PC-3 (cell line): ENCODE measurements at places on chromosomes 13 and 19. TPM values are rescaled to one million over a fixed set of nuclear protein-coding genes. Genes with fewer than 3 reads are reported as not detected.

Gene TEX26
- total RNA-seq = not detected in 2 replicates

DNA sequence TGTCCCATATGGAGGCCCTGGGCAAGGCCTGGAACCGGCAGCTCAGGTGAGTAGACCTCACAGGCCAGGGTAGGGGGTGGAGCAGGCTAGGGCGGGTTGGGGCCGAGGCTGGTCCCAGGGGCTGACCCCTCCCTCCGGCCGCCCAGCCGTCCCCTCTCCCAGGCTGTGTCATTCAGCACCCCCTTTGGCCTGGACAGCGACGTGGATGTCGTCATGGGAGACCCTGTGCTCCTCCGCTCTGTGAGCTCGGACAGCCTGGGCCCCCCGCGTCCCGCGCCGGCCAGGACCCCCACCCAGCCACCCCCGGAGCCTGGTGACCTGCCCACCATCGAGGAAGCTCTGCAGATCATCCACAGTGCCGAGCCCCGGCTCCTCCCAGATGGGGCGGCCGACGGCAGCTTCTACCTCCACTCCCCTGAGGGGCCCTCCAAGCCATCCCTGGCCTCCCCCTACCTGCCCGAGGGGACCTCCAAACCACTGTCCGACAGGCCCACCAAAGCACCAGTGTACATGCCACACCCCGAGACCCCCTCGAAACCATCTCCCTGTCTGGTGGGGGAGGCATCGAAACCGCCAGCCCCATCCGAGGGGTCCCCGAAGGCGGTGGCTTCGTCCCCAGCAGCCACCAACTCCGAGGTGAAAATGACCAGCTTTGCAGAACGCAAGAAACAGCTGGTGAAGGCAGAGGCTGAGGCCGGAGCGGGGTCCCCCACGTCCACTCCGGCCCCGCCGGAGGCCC, 16.0 kb downstream of the CAMSAP3 start:
- H3K4me1 ChIP-seq = no peaks in the 10 kb centered on the region
- H3K36me3 ChIP-seq = peaks cover 4% of the 10 kb centered on the region; the same call in 1 of the 2 replicates
- no peak for DNase-seq

DNA sequence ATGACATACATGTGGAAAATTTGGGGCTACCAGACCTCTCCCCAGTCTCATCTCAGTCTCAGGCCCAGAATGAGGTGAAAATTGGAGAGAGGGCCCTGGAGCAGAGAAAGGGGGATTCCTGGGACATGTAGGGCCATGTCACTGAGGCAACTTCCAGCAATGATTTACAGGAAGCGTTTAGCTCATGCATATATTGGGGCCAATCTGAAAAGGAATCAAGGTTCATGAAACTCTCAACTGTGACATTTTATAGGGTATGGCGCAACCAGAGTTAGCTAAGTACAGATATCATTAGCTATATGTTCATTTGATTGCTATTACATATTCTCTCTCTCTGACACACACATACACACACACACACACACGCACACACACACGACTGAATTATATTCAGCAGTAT, 86.3 kb downstream of the RNASEH2B start:
- no peaks in the 10 kb centered on the region for H3K4me1 ChIP-seq
- H3K36me3 ChIP-seq = no peaks in the 10 kb centered on the region
- DNase-seq = no peak
- H3K27ac ChIP-seq = no peak overlapping the region
- H3K4me3 ChIP-seq = no peak overlapping the region

DNA sequence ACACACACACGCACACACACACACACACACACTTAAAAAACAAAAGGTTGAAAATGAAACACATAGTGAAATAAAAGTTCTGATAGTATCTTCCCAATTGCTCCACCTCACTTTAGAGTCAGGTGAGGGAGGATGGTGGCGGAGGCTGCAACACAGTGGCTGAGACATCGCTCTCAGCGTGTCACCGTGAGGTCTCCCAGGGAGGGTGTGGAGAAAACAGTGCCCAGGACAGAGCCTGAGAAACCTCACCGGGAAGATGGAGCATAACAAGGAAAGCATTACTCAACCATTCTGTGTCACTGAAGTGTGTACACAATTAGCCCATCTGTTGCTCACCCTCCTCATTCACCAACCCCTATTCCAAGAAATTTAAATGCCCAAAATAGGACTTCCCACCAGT, 111.4 kb upstream of the USP29 start:
- no peak overlapping the region for H3K4me3 ChIP-seq
- H3K4me1 ChIP-seq = no peaks in the 10 kb centered on the region
- no peaks in the 10 kb centered on the region for H3K27me3 ChIP-seq
- DNase-seq = no peak
- no peaks in the 10 kb centered on the region for H3K36me3 ChIP-seq
- no peak overlapping the region for H3K27ac ChIP-seq

Gene TMEM86B
- 11.1 and 11.8 TPM in 2 replicates for total RNA-seq

Gene IGFL4
- not detected in 2 replicates for total RNA-seq

Gene GPI
- total RNA-seq = 263 and 319 TPM in 2 replicates

GRCh38 chr13:96417939-96418685, 328.2 kb downstream of the HS6ST3 start:
- no peak overlapping the region for H3K4me3 ChIP-seq
- no peaks in the 10 kb centered on the region for H3K27me3 ChIP-seq
- H3K4me1 ChIP-seq = no peaks in the 10 kb centered on the region
- H3K27ac ChIP-seq = no peak overlapping the region

- peaks cover 3% of the 10 kb centered on the region for H3K4me1 ChIP-seq
- H3K4me3 ChIP-seq = no peak overlapping the region
- no peak overlapping the region for H3K27ac ChIP-seq
- H3K27me3 ChIP-seq = no peaks in the 10 kb centered on the region
Measured at GRCh38 chr19:36061367-36061766, 6.7 kb downstream of the WDR62 start.

GRCh38 chr19:11813703-11814028, 407 bp upstream of the ZNF440 start:
- H3K27me3 ChIP-seq = no peaks in the 10 kb centered on the region
- no peaks in the 10 kb centered on the region; the same call in 1 of the 2 replicates for H3K4me1 ChIP-seq
- no peak overlapping the region for H3K27ac ChIP-seq
- no peak for DNase-seq

Gene CTU1
- total RNA-seq = 29.0 and 40.8 TPM in 2 replicates

- H3K27me3 ChIP-seq = no peaks in the 10 kb centered on the region
- H3K4me1 ChIP-seq = no peaks in the 10 kb centered on the region
- no peak overlapping the region for H3K27ac ChIP-seq
- no peak for DNase-seq
- H3K4me3 ChIP-seq = no peak overlapping the region
- no peaks in the 10 kb centered on the region for H3K36me3 ChIP-seq
Measured at GRCh38 chr19:28595722-28596480, 617.0 kb downstream of the UQCRFS1 start.

DNA sequence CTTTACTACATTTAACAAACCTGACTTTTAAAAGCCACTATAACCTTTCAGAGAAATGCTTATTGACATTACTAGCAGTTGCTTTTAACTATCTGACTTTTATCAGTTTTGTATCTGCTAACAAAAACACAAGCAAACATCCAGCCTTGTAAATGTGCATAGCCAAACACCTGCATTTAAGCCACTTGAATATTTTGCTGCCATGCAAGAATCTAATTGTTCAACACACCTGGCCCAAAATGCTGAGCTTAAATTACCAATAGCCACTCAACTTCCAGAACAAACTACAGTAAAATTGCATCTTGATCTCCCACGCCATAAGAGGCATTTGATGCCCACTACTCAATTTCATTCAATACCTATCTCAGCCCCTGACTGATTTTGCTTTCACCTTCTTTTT, 9.3 kb downstream of the ZIC5 start:
- no peak for DNase-seq
- no peaks in the 10 kb centered on the region for H3K4me1 ChIP-seq
- peaks cover 75% of the 10 kb centered on the region for H3K27me3 ChIP-seq
- H3K4me3 ChIP-seq = no peak overlapping the region

Gene GAPDHS
- total RNA-seq = not detected in 2 replicates

DNA sequence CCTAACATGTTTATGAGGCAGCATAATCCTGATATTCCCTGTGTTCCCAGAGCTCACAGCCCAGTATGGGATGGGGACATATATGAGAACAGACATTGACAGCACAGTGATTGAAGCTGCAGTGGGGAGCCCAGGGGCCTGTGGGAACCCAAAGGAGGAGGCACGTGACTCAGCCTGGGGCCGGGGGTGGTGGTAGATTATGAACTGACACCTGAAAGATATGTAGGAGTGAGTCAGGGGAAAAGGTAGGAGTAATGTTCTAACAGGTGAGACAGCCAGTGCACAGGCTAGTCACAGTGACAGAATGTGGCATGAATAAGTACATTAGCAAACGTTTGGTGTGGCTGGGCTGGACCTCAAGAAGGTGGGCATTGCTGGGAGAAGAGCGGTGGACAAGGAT, 29.0 kb downstream of the CKM start:
- no peaks in the 10 kb centered on the region for H3K36me3 ChIP-seq
- H3K4me1 ChIP-seq = no peaks in the 10 kb centered on the region
- no peak overlapping the region for H3K4me3 ChIP-seq
- no peaks in the 10 kb centered on the region for H3K27me3 ChIP-seq
- H3K27ac ChIP-seq = no peak overlapping the region

- DNase-seq = peak; percentile 60
- no peaks in the 10 kb centered on the region; the same call in 1 of the 2 replicates for H3K36me3 ChIP-seq
- no peaks in the 10 kb centered on the region for H3K27me3 ChIP-seq
- H3K4me1 ChIP-seq = no peaks in the 10 kb centered on the region
- no peak overlapping the region for H3K27ac ChIP-seq
Measured at GRCh38 chr13:36282821-36283432, 14.7 kb downstream of the CCDC169 start.

GRCh38 chr13:36288794-36289391, 8.7 kb downstream of the CCDC169 start:
- H3K27me3 ChIP-seq = no peaks in the 10 kb centered on the region
- no peaks in the 10 kb centered on the region; the same call in 1 of the 2 replicates for H3K36me3 ChIP-seq
- H3K27ac ChIP-seq = no peak overlapping the region
- peak; percentile 17 for DNase-seq
- no peak overlapping the region for H3K4me3 ChIP-seq

Gene SPACA4
- total RNA-seq = not detected in 2 replicates

- DNase-seq = peak; percentile 82
- peak overlapping the region; percentile 52 for H3K4me3 ChIP-seq
- H3K27me3 ChIP-seq = no peaks in the 10 kb centered on the region
- H3K27ac ChIP-seq = peak overlapping the region; percentile 88
Measured at GRCh38 chr19:53865918-53866864, 1.5 kb upstream of the MYADM start.

Gene CPT1C
- total RNA-seq = 11.5 and 13.6 TPM in 2 replicates

DNA sequence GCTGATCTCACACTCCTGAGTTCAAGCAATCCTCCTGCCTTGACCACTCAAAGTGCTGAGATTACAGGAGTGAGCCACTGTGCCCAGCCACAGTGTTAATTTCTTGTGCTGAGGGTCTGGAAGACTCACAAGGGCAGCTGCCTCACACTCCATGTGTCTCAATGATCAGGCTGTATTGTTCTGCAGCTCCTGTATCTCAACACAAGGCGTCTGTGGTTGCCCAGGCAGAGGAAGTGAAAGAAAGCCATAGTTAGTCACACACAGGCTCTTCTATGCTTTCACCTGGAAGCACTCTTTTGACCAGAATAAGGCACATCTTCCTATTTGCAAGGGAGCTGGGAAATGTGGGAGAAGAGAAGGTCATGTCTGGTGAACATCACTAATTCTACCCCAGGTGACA, 107.3 kb upstream of the ZNF507 start:
- H3K36me3 ChIP-seq = no peaks in the 10 kb centered on the region
- DNase-seq = no peak
- no peak overlapping the region for H3K27ac ChIP-seq
- 0 out of 2 replicates have a peak, but pooled peaks cover 6% of the 10 kb centered on the region for H3K27me3 ChIP-seq
- H3K4me1 ChIP-seq = no peaks in the 10 kb centered on the region

Gene SPTBN4
- 0.81 and 1.9 TPM in 2 replicates for total RNA-seq

GRCh38 chr13:112756967-112757758, 67.3 kb downstream of the ATP11A start:
- no peaks in the 10 kb centered on the region for H3K27me3 ChIP-seq
- DNase-seq = no peak
- no peak overlapping the region for H3K27ac ChIP-seq
- H3K4me3 ChIP-seq = no peak overlapping the region

GRCh38 chr13:60411983-60412382, 15.0 kb downstream of the TDRD3 start:
- no peak for DNase-seq
- H3K36me3 ChIP-seq = no peaks in the 10 kb centered on the region
- H3K27ac ChIP-seq = no peak overlapping the region

DNA sequence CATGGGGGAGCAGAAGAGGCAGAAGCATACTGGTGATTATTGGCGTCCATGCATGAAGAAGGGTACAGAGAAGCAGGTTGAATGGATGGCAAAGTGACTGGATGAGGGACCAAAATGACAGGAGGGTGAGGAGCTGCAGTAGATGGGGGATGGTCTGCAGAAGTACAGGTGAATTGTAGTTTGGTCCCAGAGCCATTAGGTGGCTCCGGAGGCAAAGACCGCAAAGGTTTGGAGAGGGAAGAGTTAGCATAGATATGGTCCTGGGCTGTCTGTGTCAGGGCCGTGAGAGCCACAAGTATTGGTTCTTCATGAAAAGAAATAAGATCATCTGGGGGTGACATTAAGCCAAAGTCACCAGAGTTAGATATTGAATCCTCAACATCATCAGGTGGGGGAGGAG, 59.0 kb upstream of the ZNF726 start:
- no peaks in the 10 kb centered on the region for H3K27me3 ChIP-seq
- H3K36me3 ChIP-seq = peaks cover 2% of the 10 kb centered on the region; the same call in 1 of the 2 replicates
- no peak overlapping the region for H3K4me3 ChIP-seq
- H3K27ac ChIP-seq = no peak overlapping the region

- H3K27ac ChIP-seq = no peak overlapping the region
- H3K4me3 ChIP-seq = no peak overlapping the region
- no peak for DNase-seq
- no peaks in the 10 kb centered on the region for H3K27me3 ChIP-seq
Measured at GRCh38 chr19:8302357-8302691, 5.8 kb downstream of the CD320 start.

GRCh38 chr13:61110732-61111131, 304.9 kb downstream of the PCDH20 start:
- no peaks in the 10 kb centered on the region for H3K36me3 ChIP-seq
- peak; percentile 63 for DNase-seq
- no peaks in the 10 kb centered on the region for H3K27me3 ChIP-seq
- H3K4me1 ChIP-seq = peaks cover 13% of the 10 kb centered on the region; the same call in 1 of the 2 replicates
- H3K27ac ChIP-seq = no peak overlapping the region

DNA sequence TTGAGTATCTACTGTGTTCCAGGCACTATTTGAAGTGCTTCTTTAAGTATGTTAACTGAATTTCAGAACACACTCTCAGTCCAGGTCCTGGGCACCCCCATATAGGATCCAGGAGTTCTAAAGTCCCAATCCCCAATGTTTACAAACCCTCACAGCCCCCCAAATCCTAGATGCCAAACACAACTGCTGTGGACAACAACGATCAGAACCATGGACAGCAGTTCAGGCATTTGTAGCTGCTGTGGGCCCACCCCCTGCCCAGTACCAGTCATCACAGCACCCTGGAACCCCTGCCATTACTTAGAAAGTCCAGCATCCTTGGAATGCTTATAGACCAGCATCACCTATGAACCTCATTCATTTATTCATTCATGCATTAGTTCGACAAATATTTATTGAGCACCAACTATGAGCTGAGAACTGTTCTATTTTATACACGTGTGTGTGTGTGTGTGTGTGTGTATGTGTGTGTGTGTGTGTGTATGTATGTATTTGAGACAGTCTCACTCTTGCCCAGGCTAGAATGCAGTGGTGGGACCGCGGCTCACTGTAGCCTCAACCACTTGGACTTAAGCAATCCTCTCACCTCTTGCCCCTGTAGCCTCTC, 19.3 kb upstream of the SDHAF1 start:
- no peaks in the 10 kb centered on the region for H3K27me3 ChIP-seq
- peak; percentile 18 for DNase-seq
- H3K36me3 ChIP-seq = no peaks in the 10 kb centered on the region
- no peak overlapping the region for H3K4me3 ChIP-seq
- no peak overlapping the region for H3K27ac ChIP-seq
- no peaks in the 10 kb centered on the region for H3K4me1 ChIP-seq

Gene SIX5
- total RNA-seq = 9.3 and 13.6 TPM in 2 replicates
